PC-3 (cell line): ENCODE measurements at places on chromosomes 4 and X. TPM values are rescaled to one million over a fixed set of nuclear protein-coding genes. Genes with fewer than 3 reads are reported as not detected.
A peak's percentile ranks its signal among the peaks of the same experiment; 100 is the strongest.

DNA sequence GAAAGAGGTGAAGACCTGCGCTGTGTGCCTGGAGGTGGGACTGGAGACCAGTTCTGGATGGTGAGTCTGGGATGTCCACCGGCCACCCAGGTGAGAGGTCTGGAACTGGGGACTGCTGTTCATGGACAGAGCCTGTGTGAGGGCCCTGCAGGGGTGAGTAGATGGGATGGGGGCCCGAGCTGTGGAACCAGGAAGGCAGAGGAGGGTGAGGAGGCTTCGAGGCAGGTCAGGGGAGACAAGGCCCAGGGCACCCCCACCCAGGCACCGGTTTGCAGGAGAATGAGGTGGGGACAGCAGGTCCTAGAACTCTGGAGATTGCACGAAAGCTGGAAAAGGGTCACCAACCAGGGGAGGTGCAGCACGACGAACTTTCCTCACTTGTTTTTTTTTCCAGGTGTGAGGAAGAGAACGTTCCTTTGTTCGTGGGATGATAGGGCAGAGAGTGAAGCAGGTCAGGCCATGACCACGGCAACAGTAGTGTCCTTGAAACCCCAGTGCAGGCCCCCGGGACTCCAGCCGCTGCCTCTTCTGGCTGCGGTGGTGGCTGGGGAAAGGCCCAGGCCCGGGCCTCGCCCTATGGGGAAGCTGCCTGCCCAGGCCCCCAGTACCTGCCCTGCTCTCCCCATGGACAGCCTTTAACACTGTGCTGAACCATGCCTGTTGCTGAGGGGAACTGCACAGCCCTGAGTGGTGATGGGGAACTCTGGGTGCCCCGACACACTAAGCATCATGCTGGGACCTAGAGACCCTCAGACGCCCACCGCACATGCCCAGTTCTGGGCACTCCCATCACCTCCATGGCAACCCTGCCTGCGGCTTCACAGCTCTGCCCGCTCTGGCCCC lies 22.9 kb downstream of the TNIP2 start:
- no peak for DNase-seq

GRCh38 chr4:136355970-136356369 lies 1176.3 kb downstream of the PCDH18 start:
- DNase-seq = no peak

DNA sequence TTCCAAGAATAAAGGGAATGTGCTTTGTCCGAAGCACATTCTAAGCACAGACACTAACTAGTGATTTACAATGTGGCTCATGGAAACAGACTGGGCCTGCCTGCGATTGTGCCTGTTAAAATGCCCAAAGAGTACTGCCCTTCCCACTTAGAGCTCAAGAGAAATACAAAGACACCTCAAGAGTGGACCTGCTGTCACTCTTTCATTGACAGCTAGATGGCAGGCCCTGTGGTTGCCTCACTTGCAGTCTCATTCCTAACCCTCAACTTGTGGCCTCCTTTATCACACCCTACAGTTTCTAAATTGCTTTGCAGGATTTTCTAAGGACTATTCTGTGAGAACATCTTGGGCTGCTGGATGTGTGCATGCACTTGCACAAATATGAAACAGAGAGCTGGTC lies 331.0 kb upstream of the EMCN start:
- peak; percentile 9 for DNase-seq

The EGF gene
- 3.9 and 6.1 TPM in 2 replicates for total RNA-seq

GRCh38 chrX:138845786-138846185 lies 134.3 kb upstream of the FGF13 start:
- DNase-seq = no peak

- no peak for DNase-seq
Measured at GRCh38 chrX:47169273-47169672, 24.3 kb downstream of the RBM10 start.

The CHRDL1 gene
- total RNA-seq = 0.40 and 0.47 TPM in 2 replicates

DNA sequence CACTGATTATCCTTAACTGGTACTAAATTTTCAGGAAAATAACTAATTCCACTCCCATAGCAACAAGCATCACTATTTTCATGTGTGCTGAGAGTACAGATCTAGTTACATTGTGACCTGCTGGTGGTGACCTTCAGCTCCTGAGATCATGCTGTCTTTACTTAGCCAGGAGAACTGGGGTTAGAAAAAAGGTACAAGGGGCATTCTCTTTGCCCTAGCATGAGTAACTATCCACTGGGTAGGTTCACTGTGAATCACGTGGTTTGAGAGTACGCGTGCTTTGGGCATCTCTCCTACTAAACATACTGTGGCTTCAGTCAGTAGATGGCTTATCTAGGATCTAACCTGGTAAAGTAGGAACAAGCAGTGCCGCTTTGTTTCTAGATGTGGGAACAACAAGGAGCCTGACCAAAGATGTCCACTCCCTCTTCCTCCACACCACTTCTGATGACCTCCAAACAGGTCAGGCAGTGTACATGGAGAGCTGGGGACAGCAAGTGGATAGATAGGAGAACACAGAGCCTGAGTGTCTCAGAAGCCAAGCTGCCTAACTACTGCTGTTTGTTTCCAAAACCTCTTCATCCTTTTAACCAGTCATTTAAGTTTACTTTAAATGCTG lies 90.2 kb downstream of the CBR4 start:
- DNase-seq = no peak

DNA sequence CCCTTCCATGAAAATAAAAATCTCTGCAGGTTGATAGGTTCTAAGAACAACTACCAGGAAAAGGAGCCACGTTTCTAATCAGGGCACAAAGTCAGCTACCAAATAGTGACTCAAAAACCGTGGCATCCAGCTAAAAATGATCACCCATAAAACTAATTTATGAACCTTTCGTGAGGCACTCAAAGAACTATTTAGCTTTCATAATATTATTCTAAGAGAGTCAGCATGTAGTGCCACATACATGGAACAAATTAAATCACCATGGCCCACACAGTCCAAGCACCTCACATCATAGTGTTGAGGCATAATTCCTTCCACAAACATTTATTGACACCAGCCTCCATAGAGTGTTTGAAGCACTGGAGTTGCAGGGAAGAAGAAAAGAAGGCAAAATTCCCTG lies 252.0 kb upstream of the PPARGC1A start:
- DNase-seq = no peak
